ENCODE measurements at places on chromosomes 12 and 14.

GRCh38 chr12:71967211-71967610 is 28.6 kb downstream of the TPH2 start:
- DNase-seq, result no peak

- peak; percentile 8 for DNase-seq
Measured at GRCh38 chr14:75906680-75907280, 75.0 kb downstream of the TGFB3 start.

DNA sequence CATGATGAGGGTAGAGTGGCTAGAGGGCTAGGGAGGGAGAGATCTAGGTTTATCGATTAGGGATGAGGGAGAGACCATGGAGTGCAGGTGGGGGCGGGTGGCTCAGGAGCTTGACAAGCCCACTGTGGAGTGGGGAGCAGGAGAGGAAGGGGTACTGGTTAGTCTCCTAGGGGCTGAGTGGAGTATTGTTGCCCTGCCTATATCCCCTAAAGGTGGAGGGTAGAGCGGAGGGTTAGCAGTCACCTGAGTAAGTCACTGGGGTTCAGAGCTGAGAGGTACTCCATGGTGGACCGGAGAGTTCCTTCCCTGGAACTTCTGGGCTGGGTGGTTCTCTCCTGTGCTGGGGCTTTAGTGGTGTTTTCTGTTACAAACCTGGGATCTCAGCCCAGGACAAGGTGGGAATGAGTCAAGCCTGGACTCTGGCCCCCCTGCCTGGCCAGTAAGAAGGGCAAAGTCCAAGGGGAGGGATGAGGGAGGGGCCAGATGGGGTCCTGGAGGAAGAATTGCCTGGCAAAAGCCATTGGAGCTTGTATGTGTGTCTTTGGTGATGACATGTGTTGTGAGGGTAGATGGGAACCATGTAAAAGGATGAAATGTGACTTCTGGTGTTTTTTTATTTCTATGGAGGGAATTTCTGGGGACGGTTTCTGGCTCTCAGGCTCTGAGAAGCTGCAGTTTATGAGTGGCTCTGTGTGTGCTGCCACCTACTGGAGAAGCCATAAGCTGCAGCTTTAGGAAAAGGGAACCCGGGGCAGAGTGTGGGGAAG is at the start of gene CIDEB:
CIDEB (minus strand) TSS at position 403 of the 767 bp plus-strand sequence; CDS start at position 284, 119 bp downstream.
- DNase-seq, result peak; percentile 34

- no peak for DNase-seq
Measured at GRCh38 chr12:106416273-106416672, 58.7 kb downstream of the POLR3B start.

DNA sequence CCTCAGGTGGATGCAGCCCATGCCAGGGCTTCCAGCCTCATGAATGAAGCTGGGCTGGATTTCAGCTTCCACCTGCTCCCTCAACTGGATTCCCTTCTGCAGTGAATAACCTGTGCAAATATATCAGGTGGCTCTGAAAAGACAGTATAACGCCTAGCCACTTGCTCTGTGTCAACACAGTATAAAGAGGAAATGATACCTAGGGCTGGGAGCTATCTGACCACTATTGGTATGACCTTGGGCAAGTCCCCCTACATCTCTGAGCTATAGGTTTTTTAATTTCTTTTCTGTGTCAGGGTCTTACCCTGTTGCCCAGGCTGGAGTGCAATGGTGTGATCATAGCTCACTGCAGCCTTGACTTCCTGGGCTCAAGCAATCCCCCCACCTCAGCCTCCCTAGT is 19.8 kb downstream of the ISM2 start:
- DNase-seq, result no peak

DNA sequence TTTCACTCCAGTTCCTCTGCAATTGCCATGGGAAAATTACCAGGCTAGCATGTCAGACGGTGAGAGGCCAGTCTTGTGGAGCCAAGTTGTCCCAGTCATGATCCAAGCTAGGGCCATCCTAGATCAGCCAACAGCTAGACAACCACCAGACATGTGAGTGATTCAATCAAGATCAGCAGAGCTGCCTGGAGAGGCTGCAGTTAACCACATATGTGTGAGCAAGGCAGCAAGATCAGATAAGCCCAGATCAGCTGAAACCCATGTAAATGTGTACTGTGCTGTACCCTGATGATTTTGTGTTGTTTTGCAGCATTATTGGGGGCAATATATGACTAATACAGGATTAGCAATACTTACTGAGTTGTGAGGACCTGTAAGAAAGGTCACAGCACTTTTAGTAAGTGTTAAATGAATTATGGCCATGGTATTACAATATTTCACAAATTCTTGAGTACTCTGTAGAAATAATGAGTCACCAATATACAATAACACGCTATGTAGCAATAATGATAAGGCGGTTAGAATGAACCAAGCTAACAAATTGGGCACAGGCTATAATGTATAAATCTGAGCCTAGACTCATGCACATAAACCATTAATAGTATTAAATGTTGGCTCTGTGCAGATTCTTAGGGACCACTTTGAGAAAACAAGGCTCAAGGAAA is 91.4 kb downstream of the SUDS3 start:
- DNase-seq, result no peak

GRCh38 chr12:42260518-42260917 is 22.5 kb upstream of the YAF2 start:
- no peak for DNase-seq

- peak; percentile 19 for DNase-seq
Measured at GRCh38 chr14:69093631-69094421, 59.1 kb downstream of the DCAF5 start.

DNA sequence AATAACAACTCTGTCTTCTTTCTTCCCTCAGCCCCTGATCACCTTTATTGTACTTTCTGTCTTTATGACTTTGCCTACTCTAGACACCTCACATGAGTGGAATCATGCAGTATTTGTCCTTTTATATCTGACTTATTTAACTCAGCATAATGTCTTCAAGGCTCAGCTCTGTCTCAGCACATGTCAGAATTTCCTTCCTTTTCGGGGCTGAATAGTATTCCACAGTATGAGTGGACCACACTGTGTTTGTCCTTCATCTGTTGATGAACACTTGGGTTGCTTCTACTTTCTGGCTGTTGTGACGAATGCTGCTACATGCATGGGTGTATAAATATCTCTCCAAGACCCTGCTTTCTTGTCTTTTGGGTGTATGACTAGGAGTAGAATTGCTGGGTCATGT is 117.6 kb downstream of the KIF26A start:
- DNase-seq, result no peak

DNA sequence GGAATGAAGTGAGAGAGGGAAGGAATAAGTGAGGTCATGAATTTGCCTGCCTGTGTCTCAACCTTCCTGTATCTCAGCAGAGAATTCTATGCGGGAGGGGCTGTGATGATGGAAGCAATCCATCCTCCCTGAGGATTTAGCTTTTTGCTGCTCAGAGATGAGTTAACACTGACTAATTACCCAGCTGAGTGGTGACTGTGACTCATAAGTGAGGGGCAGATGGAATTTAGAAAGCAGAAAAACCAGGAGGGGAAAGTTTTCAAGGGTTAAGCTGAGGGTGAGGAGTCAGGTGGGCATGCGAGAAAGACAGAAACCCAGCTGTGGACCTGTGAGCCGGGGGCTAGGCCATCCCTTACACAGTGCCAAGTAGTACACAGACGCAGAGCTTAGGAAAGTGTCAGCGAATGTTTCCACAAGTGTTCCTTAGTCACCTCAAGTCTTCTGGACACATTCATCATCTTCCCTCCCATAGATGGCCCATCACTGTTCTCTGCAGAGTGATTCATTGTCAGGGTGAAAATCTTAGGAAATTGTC is 277.9 kb downstream of the IPO8 start:
- no peak for DNase-seq

Data from NCI-H2029 treated with DMSO at 0.1 percent for 48 hours (cell line).